ENCODE measurements at places on chromosomes 12 and 14. TPM values are rescaled to one million over a fixed set of nuclear protein-coding genes. Genes with fewer than 3 reads are reported as not detected.

DNA sequence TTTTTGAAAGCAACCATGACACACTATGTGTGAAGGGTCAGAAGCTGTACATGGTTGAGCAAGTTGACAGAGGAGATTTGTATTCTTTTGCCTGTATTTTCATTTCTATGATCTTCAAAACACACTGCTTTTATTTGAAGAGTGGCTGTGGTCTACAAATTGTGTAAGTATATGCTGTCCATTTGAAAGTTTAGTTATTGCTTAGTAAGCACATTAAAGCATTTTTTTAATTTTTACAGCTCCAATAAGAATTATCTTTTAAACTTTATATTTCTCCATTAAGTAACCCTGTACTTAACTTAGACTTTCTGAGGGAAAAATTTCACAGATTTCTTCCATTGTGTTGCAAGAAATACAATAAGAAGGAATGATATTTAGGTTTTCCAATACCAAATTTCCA is 915.2 kb downstream of the SLC6A15 start:
- DNase-seq, result no peak

GZMB gene
- not detected for total RNA-seq

DNA sequence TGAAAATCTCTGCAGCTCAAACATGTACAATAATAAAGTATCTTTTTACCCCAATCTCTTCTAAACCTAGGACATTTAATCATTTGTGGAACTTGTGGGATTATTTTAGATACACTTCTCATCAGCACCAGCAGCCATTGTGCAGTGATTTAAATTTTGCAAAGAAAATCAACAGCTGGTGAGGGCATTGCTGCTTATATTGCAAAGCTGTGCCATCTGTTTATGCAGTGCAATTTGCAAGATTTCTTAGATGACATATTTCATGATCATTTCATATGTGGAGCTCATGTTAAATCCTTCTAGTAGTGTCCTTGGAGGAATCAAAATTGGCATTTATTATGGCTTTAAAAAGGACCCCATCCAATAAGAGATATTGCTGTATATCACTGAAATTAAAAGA is 320.7 kb downstream of the BTG1 start:
- DNase-seq, result no peak

DNA sequence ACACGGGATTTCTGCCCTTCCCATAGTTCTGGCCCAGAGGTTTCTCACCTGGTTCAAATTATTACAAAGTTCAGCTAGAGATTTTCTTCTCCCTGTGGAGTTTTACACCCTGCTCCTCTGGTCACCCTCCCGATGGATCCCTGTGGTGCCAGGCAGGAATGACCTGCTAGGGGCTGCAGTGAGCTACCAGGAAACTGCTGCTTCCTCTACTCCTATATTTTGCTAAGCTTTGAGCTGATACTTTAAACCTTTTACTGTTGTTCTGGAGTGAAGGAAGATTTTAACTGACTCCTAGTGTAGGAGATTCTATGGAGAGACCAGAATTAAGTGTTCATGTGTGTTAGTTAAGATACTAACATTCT is 30.4 kb upstream of the LRIG3 start:
- no peak for DNase-seq

ZNF891 gene
- total RNA-seq, result 5.4 TPM

DNA sequence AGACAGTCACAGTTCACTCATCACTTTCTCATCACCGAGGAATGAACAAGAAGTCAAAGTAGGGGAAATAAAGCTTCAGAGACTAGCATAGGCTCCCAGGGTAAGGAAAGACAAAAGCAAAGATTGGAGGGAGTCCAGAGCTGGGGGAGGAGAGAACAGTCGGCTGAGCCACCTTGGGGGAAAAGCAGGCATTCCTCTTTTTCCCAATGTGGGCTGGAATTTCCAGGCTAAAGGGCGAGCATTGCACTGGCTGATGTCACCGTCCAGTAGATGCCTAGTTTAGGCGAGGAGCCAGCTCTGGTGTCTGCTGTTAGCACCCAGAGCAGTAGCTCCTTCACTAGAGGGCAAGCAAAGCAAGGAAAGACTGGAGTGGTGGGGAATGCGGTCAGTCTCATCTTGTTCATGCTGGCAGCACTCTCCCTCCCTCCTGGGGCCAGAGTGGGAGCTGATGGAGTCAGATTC is 8.5 kb upstream of the KRT75 start:
- peak; percentile 62 for DNase-seq

DNA sequence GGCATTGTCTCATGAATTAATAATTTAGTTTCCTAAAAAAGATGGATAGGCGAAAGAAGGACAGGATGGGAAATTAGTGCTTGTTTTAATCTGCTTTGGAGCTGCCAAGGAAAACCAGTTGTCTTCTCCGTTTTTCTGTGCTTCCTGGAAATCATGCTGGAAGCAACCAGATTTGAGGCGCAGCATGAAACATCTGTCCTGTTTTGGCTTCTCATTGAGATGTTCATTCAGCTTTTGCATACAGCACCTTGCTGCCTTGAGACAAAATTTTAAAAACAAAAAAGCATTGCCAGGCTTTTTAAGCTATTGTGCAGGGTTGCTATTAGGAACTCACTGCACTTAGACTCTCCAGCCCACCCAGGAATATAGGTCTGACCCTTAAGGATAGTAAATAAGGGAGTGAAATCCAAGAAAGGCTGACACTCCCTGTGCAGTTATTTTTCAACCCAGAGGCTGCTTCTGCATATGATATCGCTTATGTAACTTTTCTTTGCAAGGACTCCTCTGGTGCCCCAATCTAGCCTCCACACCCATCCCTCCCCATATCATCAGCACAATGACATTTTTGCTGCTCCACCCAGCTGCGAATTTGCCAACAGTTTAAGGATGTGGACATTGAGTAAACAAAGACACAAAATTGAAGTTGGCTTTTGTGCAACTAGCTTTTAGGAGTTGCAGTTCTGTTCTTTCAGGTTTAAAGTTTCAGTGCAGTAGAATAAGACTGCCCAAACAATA is 46.9 kb upstream of the MDM1 start:
- no peak for DNase-seq

- DNase-seq, result no peak
These were observed 121.2 kb downstream of the DIP2B start for GRCh38 chr12:50626026-50626425.

SYT1 gene
- 37.9 TPM for total RNA-seq

GRCh38 chr14:54329082-54329695 is 67.6 kb upstream of the CDKN3 start:
- peak; percentile 92 for DNase-seq

GRCh38 chr12:122420471-122421162 is 1.9 kb downstream of the CLIP1 start:
- no peak for DNase-seq

DNA sequence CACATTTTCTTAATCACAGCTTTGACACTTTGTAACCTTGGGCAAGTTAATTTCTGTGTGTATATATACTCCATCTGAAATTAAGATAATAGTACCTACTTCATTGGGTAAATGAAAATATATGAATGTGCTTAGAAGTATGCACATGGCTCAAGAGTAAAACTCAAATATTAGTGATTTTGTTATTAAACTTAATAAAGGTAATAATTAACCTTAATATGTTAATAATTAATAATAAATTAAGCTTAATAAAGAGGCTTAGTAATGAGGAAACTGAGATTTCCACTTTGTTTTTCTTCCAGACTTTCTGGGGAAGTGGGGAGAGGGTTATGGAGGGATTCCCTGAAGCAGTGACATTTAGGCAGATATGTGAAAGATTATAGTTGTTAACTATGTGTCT is 19.8 kb downstream of the USP15 start:
- DNase-seq, result no peak

DNA sequence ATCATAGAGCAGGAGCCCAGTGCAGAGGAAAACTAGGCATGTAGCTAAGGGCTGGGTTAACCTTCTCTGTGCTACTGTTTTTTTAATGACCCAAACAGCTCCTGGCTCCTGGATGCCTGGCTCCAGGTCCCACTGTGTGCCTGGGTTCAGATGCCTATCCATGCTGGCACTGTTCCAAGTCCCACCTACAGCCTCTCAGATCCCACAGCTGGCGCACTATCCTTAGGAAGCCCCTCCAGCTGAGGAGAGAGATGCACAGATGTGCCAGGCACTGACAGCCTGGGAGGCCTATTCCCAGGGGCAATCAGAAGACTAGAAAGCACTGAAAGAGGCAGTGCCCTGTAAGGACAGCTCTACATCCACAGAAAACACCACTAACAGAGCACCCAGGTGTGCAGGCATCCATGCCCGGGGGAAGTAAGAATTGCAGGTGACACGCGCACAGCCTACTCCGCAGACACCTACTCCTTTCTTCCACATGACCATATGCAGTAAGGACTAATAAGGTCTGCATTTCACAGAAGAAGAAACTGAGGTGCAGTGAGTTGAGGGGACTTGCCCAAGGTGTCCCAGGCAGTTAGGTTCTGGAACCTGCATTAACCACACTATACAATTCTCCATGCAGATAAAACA is 51.2 kb downstream of the PITPNM2 start:
- DNase-seq, result no peak

- no peak for DNase-seq
These were observed 2.9 kb upstream of the EMP1 start for GRCh38 chr12:13193505-13194231.

ASCL1 gene
- total RNA-seq, result not detected

FRS2 gene
- 45.0 TPM for total RNA-seq

IL22 gene
- total RNA-seq, result not detected

DNA sequence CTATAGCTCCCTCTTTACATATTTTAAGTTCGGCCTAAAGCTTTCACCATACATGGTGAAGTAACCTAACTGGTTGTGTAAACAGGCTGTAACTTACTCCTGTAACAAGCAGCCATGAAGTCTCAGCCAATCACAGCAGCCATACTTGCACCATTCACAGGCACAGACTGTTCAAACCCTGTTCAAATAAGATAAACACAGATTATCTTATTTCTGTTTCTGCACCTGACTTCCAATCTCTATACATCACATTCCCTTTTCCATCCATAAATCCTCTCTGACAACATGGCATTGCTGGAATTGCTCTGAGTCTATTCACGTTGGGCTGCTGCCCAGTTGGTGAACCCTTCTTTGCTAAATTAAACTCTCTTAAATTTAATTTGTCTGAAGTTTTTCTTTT is 34.5 kb upstream of the ARID2 start:
- DNase-seq, result no peak

DNA sequence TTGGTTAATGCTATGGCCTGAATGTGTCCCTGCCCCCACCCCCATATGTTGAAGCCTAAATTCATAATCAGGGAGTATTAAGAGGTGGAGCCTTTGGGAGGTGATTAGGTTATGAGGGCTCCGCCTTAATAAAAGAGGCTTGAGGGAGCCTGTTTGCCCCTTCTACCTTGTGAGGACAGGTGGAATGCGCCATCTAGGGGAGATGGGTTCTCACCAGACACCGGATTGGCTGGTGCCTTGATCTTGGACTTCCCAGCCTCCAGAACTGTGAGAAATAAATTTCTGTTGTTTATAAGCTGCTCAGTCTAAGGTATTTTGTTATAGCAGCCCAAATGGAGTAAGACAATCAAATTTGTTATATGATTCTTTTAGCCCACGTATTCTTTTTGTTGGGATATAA is 148.3 kb downstream of the PTCSC3 start:
- DNase-seq, result peak; percentile 69

DNA sequence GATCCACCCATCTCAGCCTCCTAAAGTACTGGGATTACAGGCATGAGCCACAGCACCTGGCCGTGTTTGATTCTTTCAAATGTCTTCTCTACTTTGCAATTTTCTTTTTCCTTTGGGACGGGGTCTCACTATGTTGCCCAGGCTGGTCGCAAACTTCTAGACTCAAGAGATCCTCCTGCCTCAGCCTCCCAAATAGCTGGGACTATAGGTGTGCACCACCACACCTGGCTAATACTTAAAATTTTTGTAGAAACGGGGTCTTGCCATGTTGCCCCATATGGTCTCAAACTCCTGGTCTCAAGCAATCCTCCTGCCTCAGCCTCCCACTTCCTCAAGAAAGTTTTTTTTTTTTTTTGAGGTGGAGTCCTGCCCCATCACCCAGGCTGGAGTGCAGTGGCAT is 1.7 kb downstream of the GATC start:
- no peak for DNase-seq

DNA sequence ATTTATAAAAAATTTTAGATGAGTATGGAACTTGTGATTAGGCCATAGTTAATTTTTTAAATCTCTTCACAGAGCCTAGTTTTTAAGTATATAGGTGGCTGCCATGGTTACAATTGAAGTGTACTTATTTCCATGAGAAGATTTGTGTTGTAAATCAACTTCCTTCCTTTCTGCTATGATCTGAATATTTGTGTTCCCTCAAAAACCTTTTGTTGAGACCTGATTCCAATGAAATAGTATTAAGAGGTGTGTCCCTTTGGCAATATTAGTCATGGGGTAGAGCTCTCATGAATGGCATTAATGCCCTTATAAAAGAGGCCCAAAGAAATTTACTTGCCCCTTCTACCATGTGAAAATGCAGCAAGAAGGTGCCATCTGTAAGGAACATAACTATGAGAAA is 28.8 kb downstream of the ETNK1 start:
- DNase-seq, result no peak

DNA sequence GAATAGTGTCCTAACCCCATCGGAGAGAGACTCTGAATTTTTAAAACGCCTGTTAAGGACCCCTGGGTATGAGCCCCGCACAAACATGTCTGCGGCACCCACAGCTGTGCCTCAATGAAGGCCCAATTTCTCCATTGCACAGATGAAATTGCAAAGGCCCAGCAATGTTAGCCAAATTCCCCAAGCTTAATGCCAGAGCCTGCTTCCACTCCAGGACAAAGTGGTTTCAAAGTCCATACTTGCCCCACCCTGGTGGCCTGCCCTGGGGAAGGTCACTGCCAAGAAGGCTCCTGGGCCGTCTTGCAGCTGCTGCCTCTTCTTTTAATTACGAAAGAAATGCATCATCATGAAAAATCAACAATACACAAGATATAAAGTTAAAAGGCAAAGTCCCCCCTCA is 1179.7 kb downstream of the VRK1 start:
- no peak for DNase-seq

DNA sequence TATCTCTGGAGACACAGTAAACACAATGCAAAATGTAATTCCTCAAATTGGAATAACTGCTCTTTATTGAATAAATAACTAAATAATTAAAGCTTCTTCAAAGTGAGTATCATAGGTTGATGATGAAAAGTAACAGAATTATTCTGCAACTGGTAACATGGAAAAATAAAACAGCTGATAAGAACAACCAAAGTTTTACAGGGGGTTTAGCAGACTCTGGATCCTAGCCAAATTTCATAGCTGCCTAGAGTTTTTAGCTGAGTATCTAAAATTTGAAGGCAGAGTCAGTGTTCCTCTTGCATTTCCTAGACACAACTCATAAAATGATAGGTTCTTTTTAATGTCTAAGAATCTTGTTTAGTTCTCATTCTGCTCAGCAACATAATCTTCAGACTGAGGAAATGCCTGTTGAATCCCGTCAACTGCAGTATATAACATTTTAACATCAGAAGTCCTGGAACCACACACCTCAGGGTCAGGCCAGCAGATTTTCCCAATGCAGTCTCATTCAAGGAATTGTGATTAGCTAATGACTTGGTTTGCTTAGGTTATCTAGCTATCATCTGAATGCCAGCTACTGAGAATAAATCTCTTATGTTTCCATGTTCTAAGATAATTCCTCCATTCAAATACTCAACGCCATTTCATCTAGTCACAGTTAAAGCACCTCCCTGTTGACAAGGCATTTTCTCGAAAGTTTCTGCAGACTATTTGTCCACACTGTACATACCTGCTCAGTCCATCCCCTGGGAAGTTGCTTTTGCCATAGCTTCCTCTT is 411.6 kb downstream of the BCAT1 start:
- no peak for DNase-seq

- no peak for DNase-seq
These were observed 59.0 kb upstream of the ARID2 start for GRCh38 chr12:45670346-45671065.

WNT5B gene
- total RNA-seq, result 2.7 TPM

- no peak for DNase-seq
These were observed 956.6 kb downstream of the LRFN5 start for GRCh38 chr14:42563313-42563712.

Measured in GM23338 (cell line).